ENCODE measurements at places on chromosomes 11 and 22.

GRCh38 chr11:66338276-66339161 lies 2.3 kb upstream of the RIN1 start:
- DNase-seq: no peak

DNA sequence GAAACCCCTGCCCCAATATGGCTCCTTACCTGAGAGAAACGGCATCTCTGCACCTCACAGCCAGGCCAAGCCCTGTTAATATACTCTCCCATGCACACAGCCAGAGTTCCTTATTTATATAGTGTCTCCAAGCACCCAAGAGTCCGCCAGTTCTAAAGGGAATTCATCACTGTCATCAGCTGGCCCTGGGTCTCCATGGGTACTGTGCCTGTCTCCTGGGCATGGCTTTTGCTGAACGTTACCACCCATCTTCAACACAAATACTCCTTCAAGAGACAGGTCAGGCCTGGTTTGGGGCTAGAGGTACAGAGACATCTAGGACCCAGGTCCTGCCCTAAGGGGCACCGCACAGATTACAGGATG lies 1.6 kb upstream of the ATG16L2 start:
- DNase-seq: no peak

DNA sequence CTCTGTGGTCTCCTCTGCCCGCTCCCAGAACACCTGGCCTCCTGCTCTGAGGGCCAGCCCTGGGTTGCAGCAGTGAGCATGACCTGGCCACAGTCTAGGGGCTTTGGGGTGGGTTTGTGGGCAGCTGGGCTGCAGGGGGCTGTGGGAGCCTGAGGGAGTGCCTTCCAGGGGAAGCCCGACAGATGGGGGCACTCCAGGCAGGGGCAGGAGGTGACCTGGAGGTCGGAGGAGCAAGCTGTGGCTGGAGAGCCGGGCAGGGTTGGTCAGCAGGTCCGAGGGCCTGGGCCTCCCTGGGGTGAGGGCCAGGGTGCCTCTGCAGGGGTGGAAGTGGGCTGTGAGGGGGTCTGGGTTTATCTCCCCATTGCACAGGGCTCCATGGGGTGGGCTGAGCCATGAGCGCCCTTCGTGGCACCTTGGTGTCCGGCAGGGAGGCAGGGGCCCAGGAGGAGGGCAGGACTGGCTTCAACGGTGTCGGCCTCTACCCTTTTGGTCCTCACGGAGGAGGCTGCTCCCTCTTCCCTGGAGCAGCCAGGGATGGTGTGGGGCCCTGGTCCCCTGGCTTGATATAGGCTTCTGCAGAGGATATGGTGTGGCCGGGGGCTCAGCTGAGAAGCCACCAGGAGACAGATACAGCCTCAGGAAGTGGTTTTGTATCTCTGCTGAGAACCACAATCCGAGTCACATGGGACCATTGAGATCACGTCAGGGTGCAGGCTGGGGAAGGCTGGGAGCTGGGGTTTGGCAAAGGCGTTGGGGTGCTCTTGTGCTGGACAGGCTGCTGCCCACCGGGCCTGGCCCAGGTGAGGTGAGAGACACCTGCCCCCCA lies 22.3 kb downstream of the KCNQ1 start:
- DNase-seq: peak; percentile 64

GRCh38 chr11:135022454-135022853 lies 610.4 kb upstream of the B3GAT1 start:
- DNase-seq: no peak

DNA sequence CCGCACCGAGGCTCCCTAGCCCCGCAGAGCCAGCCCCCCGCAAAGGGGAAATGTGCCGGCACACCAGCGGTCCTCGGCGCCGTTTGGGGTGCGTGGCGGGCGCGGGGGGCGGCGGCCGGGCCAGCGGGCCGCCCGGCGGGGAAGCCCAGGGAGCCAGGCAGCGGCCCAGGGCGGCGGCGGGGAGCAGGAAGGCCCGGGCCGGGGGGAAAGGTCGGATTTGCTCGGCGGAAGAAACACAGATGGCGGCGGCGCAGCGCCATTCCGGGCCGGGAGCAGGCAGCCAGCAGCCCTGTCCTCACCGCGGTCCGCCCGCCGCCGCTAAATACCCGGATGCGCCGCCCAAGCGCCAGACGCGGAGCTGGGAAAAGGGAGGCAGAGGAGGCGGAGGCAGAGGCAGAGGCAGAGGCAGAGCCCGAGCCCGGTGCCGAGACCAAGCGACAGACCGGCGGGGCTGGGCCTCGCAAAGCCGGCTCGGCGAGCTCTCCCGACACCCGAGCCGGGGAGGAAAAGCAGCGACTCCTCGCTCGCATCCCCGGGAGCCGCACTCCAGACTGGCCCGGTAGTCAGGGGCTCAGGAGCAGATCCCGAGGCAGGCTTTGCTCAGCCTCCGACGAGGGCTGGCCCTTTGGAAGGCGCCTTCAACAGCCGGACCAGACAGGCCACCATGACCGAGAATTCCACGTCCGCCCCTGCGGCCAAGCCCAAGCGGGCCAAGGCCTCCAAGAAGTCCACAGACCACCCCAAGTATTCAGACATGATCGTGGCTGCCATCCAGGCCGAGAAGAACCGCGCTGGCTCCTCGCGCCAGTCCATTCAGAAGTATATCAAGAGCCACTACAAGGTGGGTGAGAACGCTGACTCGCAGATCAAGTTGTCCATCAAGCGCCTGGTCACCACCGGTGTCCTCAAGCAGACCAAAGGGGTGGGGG lies 2.6 kb upstream of the GCAT start:
- peak; percentile 57 for DNase-seq

DNA sequence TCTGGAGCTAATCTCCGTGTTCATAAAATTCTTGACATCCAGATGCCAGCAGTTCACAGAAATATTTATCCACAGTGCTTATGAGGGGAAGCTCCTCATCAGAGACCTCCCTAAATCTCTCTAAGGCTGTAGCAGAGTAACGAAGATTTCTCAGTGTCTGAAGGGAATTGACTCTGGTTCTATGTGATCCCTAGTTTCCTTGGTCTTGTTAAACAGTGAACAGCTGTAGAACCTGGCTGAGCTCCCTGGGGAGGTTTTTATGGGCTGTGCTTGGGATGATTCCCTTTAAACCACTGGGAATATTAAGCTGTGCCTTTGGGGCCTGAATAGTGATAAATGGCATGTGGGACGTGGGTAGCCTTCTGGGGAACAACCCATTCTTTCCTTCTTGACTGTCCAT lies 43.7 kb upstream of the ARHGAP20 start:
- DNase-seq: no peak

All from GM10248 (cell line).